Activated CD4-positive, alpha-beta T cell treated with anti-CD3 and anti-CD28 coated beads, Interleukin-2, amount 10 ng/mL, durations not matched to agents 7 days and 5 days (primary cell): ENCODE measurements at places on chromosomes 7 and 10. TPM values are rescaled to one million over a fixed set of nuclear protein-coding genes. Genes with fewer than 3 reads are reported as not detected.
A peak's percentile ranks its signal among the peaks of the same experiment; 100 is the strongest.

- no peak for DNase-seq
Observed at GRCh38 chr7:80139236-80139635, 4.6 kb downstream of the GNAI1 start.

GRCh38 chr10:78255796-78256638, 222.4 kb downstream of the RPS24 start:
- DNase-seq: no peak

GRCh38 chr7:8282162-8282561, 20.2 kb upstream of the ICA1 start:
- DNase-seq: no peak

- no peak for DNase-seq
Observed at GRCh38 chr10:18231480-18231879, 91.3 kb downstream of the CACNB2 start.

CISD1 gene
- 23.5 TPM for total RNA-seq

DNA sequence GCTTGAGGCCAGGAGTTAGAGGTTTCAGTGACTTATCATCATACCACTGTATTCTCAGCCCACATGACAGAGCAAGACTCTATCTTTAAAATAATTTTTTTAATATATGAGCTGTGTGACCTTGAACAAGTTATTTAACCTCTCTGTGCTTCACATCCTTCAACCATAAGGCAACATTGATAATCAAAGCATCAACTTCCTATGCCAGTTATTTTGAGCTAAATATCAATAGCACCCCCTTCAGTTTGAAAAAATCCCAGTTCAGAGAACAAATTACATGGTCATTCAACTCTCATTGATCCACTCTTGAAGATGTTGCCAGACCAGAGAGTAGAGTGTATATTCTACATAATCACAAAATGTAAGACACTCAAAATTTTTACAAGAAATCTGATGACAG, 53.0 kb downstream of the ASNS start:
- DNase-seq: no peak

DNA sequence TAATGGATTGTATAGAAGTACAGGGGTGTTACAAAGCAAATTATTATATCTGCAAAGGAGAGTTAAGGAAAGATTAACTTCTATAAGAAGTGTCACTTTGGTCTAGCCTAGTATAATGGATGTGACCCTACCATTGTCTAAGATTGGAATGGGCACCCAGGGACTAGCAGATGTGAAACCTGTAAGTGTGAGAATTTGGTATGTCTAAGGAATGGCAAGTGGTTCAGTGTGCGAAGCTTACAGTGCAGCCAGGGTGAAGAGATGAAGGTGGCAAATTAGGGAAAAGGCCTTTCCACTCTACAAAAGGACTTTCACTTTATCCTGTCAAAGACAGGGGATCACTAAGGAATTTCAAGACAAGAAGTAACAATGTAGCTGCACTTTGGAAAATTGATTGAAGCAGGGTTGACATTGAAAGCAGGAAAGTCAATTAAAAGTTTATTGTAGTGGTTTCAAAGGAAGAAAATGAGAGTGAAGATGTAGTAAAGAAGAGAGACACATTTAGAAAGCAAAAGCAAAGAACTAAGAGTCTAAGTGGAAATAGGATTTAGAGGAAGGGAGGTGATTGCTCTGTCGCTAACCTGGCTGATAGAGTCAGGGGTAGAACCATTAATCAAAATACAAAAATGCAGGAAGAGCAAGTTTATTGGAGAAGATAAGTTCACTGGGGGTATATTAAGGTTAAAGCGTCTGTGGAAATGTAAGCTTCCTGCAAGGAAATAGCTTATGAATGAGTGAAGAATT, 47.4 kb downstream of the KCND2 start:
- no peak for DNase-seq

DNA sequence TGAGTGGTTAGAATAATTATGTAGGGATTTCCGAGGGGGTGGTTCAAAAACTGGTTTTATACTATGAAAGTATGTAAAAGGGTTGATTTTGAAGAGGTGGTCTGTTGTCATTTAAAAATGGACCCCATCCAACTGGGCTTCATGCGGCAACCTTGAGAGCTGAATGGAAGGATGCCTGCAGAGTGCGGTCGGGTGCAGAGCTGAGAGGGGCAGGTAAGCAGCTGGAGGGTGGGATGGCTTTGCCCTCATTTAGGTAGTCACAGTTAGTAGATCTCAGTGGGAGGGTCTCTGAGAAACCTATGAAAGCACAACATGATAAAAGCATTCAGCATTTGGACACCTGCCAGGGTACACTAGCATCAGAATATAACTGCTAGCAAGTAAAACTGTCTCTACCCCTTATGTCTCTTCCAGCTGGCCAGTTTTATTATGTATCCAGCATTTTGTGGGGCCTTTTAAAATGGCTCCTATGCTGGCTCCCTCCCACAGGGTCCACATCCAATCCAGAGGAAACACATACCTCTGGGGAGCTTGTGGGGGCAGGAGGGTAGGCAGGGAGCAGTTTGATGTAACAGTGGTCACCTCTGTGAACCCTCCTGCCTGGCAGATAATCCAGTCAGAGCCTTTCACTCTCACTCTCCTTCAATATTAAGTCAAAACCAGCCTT, 75.9 kb upstream of the MAGI2 start:
- no peak for DNase-seq

GRCh38 chr7:93147363-93147762, 822 bp downstream of the SAMD9L start:
- peak; percentile 61 for DNase-seq

DNA sequence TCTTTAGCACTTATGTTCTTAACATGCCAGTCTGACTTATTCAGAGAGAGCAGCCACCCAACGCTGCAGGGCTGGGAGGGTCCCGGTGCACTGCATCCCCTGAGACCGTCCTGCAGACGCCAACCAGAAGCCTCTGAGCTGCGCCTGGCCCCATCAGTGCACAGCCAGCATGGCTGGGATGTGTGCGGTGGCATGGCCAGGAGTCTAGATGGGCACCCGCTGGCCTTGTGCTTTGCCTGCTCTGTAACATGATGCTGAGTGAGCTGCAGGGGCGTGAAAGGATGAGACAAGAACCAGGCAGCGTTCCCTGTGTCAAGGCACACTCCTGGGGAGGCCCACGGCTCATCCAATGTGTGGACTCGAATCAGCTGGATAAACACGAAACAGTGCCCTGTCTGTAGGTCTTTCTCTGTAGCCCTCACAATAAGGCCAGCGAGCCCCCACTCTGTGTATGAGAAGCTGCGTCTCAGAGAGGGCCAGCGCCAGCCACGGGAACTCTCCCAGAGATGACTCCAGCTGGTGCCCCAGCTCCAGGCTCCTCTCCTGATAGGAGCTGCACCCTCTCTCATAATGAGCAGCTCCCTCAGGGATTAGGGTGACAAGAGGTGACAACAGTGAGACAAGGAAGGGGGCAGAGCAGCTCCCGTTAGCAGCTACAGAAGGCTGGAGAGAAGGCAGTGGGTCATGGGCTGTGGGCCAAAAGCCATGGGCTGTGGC, 96.8 kb downstream of the TNS3 start:
- DNase-seq: no peak

DNA sequence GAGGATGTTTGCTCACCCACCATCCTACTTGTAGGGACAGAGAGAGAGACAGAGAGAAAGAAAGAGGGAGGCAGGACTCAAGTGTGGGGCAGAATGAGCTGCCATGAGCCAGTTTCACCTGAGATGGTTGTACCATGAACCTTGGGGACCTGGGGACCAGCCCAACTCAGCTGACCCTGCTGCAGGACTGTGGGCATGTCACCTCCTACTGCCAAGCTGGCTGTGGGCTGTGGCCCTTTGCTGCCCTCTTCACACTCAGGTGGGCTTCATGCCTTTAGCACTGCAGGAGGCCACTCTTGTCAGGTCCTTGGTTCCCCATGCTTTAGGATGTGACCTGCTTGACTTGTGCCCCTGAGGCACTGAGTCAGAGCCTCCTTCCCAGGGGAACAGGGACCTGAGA, 108.2 kb upstream of the PCBD1 start:
- no peak for DNase-seq

- no peak for DNase-seq
Observed at GRCh38 chr7:8142477-8142876, 119.5 kb downstream of the ICA1 start.
